ENCODE measurements at places on chromosomes 3 and 15. TPM values are rescaled to one million over a fixed set of nuclear protein-coding genes. Genes with fewer than 3 reads are reported as not detected.
A peak's percentile ranks its signal among the peaks of the same experiment; 100 is the strongest.

DNA sequence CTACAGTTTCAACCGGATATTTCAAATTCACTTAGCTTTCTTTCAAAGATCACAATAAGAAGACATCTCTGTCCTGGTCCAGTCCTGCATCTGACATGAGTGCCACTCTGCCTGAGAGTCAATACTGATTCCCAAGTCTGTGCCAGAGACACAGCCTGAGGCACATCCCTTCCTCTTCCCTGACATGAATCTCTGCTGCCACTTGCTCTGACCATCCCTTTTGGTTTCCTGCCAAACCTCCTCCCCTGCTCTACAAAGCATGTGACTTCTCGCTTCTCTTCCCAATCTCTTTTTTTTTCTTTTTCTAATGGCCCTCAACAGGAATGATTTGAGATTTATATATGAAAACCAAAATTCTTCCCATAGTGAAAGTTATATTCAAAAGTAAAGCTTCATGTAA is 117.9 kb downstream of the MECOM start:
- DNase-seq = no peak

Gene CLDN18
- not detected for total RNA-seq

DNA sequence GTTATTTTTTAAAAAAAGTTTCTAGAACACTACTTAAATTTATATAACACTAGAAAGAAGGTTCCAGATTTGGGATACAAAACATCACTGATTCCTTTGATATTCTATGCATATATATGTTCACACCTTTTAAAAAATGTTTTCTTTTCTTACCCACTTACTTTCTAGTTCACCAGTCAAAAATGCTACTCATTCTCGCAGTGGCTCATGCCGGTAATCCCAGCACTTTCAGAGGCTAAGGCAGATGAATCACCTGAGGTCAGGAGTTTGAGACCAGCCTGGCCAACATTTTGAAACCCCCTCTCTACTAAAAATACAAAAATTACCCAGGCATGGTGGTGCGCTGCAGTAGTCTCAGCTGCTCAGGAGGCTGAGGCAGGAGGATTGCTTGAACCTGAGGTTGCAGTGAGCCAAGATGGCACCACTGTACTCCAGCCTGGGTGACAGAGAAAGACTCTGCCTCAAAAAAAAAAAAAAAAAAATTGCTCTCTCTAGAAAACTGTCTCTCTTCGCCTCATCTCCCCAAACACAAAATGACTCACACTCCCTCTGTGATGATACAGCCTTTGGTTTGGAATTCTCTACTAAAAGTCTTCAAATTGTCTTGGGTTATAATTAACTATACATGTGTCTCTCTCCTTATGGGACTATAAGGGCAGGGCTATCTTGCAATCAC is 52.6 kb upstream of the TGFBR2 start:
- DNase-seq = peak; percentile 74

GRCh38 chr3:185403002-185403401 is 40.1 kb downstream of the MAP3K13 start:
- no peak for DNase-seq

GRCh38 chr3:187678726-187679268 is 8.6 kb upstream of the SST start:
- DNase-seq = peak; percentile 69

Gene ACTC1
- not detected for total RNA-seq

- peak; percentile 85 for DNase-seq
Measured at GRCh38 chr3:72907731-72908620, 20.1 kb downstream of the GXYLT2 start.

- DNase-seq = peak; percentile 77
Measured at GRCh38 chr15:69311319-69311721, 12.6 kb downstream of the PAQR5 start.

DNA sequence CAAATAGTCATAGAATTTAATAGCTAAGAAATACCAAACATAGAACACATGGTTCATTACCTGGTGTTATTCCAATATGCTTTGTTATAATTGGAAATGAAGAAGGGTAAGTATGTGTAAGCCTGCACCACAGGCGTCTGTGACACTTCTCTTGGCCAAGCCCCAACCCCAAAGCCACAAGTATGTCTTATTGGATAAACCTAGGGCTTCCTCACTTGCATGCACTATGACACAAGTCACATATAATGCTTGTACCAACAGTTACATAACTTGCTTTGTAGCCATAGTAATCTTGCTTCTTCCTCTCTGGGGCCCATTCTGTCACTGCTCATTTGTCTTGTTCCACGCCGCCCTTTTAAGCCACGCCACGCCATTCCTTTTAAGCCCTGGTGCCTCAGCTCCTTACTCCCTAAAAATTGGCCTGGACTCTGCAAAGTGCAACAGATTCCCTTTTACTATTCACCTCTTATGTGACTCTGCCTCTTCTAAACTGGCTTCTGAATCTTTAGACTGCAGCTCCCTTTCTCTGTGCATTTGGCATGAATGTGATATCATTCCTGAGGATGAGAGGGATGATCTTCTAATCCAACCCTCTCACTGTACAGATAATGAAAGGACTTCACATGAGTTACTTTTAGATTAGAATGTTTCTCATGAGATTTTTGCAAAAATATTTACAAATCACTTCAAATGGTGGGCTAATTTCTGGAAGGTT is 48.1 kb upstream of the EPHA3 start:
- peak; percentile 1 for DNase-seq

DNA sequence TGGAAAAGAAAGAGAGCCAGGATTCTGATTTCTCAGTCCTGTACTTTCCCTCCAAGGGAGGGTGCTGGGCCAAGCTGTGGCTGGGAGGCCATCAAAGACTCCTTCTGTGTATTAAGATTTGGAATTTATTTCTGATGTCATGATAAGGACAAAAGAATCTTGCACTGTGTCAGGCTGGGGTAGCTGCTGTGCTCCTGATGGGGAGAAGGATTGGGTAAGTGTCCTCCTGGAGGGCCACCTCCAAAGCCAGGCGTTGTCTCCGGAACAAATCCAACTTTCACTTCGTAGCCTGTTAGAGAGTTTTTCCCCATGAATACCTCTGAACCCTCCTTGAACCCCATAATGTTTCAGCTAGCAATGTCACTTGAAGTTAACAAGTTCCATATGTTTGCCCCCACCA is 29.9 kb downstream of the CLDN11 start:
- DNase-seq = no peak

DNA sequence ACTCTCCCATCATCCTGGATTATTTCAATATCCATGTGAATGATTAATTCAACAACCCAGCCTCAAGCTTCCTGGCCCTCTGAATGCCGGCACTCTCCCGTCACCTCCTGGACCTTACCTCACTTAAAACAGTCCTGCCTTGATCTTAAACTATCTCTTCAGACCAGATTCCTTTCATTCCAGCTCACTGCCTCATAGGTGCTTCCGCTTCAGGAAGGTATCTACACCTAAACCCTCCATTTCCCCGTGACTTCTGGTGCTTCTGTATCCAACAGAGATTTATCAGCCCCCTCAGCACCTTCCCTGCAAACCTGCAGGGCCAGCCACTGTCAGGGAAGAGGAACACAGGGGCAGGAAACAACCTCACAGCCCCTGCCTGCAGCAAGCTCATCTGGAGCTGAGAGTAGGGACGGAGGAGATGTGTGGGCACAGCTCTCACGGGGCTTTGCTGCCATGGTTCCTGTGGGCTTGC is 98.9 kb upstream of the TJP1 start:
- peak; percentile 81 for DNase-seq

Gene PPIP5K1
- 43.3 TPM for total RNA-seq

- DNase-seq = peak; percentile 79
Measured at GRCh38 chr3:132083583-132084279, 48.9 kb upstream of the CPNE4 start.

Gene HIGD2B
- total RNA-seq = 0.15 TPM

Gene WDR49
- total RNA-seq = 0.50 TPM

Gene RPP25
- total RNA-seq = 3.3 TPM

DNA sequence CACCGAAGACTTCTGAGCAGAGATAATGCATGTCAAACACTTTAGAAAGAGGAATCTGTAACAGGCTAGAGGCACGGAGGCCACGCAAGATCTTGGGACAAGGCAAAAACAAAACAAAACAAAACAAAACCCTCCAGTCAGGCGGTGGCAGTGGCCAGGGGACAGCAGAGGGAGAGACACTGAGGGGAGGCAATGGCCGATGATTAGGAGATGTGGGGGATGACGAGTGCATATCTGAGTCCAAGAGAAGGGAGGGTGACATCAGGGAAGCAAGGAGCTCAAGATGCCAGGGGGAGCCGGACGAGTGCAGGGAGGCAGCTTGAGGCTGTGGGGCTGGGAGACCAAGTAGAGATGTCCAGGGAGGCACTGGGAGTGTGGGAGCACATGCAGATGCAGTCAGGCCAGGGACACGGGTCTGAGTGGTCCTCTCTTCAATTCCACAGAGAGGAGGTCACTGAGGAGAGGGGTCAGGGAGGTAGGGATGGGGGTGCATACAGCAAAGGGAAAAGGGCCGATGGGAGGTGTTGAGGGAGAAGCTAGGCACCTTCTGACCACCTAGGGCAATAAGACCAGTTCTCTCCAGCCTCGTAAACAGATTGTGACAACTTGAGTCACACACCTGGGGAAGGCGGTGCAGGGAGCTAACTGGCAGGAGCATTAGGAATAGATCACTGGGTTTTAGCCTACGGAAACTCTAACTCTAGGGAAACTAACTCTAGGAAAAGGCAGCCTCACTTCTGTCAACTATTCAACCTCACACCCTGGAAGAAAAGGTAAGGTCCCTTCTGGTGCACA is 29.6 kb downstream of the SLCO2A1 start:
- DNase-seq = no peak

GRCh38 chr3:146115619-146116018 is 45.4 kb downstream of the PLOD2 start:
- no peak for DNase-seq

Gene TRH
- not detected for total RNA-seq

GRCh38 chr3:110352841-110353604 is 718.6 kb upstream of the NECTIN3 start:
- DNase-seq = no peak

DNA sequence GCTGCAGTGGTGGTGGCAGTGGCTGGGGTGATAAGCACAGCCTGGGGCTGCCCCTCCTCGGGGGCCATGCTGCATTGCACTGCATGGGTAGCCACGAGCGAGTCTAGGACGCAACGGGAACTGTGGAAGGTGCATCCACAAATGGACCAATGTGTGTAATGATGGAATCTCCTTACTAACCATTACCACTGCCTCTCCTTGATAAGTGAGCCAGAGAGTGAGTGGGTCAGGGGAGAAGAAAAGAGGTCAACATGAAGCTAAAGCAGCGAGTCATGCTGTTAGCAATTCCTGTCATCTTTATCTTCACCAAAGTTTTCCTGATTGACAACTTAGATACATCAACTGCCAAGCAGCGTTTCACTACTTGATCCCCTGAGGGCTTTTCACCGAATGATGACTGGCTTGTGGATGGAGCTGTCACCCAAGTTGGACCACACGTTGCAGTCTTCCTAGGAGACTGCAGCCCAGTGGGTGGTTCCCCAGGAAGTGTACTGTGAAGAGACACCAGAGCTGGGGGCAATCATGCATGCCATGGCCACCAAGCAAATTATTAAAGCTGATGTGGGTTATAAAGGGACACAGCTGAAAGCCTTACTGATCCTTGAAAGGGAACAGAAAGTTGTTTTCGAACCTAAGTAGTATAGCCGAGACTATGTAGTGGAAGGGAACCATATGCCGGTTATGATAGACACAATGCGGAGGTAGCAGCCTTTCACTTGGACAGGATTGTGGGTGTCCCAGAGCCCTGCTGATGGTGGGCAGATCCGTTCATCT is 20.6 kb downstream of the SAMD7 start:
- DNase-seq = no peak

GRCh38 chr15:59532770-59533379 is 78.7 kb upstream of the GCNT3 start:
- peak; percentile 50 for DNase-seq

DNA sequence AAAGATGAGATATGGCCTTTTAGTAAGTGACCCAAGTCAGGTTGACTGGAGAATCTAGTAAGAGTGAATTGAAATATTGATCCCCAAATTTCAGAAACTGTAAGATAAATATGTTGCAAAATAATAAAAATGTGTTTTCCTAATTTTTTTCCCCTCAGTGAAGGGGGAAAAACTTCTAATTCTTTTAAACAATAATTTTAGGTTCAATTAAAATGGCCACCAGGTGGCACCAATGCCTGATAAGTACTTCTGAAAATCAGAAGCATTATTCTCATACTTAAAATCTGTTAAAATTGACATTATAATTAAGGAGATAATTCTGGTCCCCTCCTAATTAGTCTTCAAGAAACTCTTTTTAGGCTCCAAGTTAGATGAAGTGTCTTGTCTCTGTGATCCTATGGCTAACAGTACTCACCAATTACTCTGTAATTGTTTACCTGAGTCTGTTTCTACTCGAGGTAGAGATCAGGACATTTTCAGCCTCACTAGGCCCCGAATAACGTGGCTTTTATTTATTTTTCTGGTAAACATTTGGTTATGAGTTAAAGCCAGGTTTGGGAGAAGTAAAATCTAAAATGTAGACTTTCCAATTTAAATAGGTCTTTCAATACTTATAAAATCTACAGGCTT is 52.6 kb downstream of the NMD3 start:
- DNase-seq = peak; percentile 40

Gene LEO1
- total RNA-seq = 49.9 TPM

Gene MORC1
- under 0.01 TPM for total RNA-seq

- peak; percentile 86 for DNase-seq
Measured at GRCh38 chr3:31472479-31473390, 60.0 kb upstream of the STT3B start.

Gene KBTBD13
- not detected for total RNA-seq

DNA sequence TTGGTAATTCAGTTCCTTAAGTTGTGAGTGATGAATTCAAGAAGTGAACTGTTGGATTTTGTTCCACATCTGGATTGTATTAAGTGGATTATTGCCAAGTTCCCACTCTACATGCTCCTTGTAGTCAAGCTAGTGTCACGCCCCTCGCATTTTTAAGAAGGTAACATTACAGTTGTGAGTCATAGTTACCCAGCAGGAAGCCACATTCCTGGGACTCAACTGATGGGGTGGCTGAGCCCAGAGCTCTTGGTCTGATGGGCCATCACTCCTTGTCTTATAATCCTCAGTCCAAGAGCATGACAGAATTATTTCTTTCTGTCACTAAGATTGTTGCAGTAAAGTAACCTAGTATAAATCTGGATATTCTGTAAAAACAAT is 102.7 kb downstream of the PTPRG start:
- peak; percentile 93 for DNase-seq

All from renal cortical epithelial cell (primary cell).